ENCODE measurements at places on chromosomes 6 and 20.

DNA sequence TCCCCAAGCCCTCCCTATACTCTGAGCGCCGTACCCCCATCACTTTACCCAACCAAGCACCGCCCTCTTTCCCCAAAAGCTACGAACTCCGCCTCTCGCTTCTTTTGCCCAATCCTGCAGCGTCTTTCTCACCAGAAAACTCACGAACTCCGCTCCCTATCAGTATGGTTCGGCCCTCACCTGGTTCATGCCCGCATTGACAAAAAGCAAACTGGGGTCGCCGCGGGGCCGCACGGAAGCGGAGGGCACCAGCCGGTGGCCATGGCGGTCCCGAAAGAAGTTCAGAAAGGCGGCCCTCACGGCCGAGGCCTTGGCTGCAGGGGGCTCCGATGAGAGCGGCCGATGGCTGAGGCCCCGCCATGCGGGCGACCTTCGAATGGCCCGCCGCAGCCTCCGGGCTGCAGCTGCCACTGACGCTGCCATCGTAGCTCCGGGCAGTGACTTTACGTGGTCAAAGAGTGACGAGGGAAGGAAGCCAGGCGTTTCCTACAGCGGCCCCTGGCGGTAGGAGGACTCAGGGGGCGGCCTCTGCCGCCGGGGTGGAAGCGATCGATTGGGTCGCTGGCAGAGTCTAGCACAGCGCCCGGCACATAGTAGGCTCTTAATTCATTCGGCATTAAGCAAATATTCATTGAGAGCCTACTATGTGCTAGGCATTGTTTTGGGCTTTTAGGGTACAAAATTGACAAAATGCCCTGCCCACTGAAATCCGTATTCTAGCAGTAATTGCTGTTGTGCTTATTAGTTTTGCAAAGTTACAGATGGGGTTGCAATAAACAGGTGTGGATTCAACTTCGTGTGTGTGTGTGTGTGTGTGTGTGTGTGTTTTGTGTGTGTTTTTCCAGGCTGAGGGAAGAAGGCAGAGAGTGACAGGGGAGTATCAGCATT lies at the start of gene AARS2:
TSS of gene AARS2 (minus strand) at position 447 of the 888 bp plus-strand sequence. CDS start at position 423, 24 bp downstream.
- peak; percentile 84 for DNase-seq

- DNase-seq: no peak
Measured at GRCh38 chr6:351011-351866, 40.3 kb upstream of the IRF4 start.

GRCh38 chr6:53795340-53795701 lies 516 bp downstream of the LRRC1 start:
- DNase-seq: no peak

GRCh38 chr6:124928851-124929250 lies 33.4 kb upstream of the RNF217 start:
- no peak for DNase-seq

- DNase-seq: no peak
Measured at GRCh38 chr6:152089992-152090391, 282.5 kb downstream of the ESR1 start.

- DNase-seq: no peak
Measured at GRCh38 chr6:47292944-47293343, 16.8 kb downstream of the TNFRSF21 start.

- DNase-seq: no peak
Measured at GRCh38 chr6:142756215-142756630, 188.8 kb downstream of the HIVEP2 start.

DNA sequence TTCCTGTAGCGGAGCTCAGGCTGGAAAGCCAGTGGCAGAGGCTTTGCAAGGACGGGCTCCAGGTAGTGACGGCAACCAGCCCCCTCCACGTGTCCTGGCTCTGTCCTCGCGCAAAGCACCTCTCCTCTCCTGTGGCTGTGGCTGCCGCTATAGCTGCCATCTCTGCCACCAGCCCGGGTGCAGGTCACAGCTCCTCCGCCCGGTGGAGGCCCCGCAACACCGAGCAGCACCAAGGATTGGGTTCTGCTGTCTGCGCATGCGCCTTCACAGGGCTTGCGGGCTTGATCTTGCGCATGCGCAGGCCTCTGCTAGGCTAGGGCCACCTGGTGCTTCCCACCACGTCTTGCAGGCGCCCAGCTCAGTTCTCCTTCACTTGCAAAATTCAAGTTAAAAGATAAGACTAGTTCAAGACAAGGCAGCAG lies 625.4 kb downstream of the QKI start:
- DNase-seq: peak; percentile 81

GRCh38 chr20:63051911-63052310 lies 45.1 kb upstream of the BHLHE23 start:
- DNase-seq: no peak

Data from germinal center (tissue), 1 donor.